ENCODE measurements at places on chromosomes 5 and 9.

GRCh38 chr5:153979028-153979783 is 59.5 kb downstream of the FAM114A2 start:
- DNase-seq, result no peak

GRCh38 chr5:133746834-133747233 is 134.5 kb upstream of the FSTL4 start:
- DNase-seq, result peak; percentile 47

DNA sequence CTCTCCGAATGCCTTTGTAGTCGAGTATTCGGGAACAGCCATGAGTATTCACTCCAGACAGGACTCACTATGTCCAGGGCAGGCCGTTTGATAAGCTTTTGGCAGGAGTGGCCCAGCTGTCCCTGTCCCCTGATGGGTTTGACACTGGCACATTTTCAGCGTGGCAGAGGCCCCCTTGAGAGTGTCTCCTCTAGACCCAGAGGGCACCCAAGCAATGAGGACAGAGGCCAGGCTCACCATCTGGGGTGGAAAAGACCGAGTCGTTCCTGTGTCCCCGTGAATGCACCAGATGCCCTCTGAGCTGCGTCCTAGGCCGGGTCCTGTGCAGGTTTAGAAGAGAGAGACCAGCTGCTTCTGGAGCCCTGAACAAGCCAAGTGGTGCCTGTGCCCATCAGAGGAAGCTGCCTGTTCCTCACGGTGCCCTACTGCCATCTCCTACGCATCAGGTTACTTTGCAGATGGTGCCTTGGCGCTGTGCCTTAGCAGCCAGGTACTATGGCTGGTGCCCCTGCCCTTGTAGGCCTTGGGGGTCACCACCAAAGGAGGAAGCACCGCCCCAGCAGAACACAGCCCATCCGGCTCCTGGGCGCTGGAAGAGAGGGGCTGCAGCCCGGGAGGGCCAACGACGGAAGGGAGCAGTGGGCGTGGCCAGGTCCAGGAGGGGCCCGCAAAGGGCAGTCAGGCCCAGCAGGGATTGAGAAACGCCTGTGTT is 42.4 kb downstream of the LRSAM1 start:
- no peak for DNase-seq

DNA sequence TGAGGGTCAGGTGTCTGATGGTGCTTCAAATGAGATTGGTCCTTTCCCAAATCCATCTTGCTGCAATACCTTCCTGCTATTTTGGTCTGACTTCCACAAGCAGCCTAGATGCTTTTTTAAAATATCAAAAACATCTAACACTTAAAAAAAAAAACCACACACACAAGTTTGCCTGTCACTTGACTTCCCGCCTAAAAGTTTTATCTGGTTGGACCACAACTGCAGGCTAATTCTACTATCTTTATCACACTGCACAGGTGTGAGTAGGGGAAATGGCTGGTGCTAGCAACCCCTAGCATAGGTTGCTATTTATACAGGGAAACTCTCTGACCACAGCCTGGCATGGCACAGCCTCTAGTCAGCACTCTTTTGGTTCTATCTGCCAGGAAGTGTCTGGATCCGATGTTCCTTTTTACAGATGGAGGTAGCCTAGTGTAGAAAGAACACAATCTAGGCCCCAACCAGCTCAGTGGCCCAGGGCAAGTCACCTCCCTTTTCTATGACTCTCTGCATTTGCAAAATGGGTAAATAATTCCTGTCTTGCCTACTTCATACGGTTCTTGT is at the start of gene HEMGN:
HEMGN (minus strand) TSS at position 92 of the 564 bp plus-strand sequence; CDS start at position 56, 36 bp downstream.
- DNase-seq, result peak; percentile 18

- DNase-seq, result no peak
Observed at GRCh38 chr9:10686943-10687342, 74.1 kb upstream of the PTPRD start.

DNA sequence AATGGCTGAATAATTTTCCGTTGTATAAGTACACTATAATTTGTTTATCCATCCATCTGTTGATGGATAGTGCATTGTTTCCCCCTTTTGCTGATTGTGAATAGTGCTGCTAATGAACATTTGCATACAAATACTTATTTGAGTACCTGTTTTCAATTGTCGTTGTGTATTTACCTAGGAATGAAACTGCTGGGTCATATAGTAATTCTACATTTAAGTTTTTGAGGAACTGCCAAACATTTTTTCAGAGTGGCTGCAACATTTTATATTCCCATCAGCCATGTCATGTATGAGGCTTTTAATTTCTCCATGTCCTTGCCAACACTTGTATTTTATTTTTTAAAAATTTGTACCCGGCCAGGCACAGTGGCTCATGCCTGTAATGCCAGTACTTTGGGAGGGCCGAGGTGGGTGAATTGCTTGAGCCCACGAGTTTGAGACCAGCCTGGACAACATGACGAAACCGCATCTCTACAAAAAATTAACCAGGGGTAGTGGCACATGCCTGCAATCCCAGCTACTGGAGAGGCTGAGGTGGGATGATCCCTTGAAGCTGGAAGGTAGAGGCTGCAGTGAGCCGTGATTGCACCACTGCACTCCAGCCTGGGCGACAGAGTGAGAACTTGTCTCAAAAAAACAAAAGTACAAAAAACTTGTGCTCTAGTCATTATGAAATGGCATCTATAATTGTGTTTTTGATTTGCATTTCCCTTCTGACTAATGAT is 2.2 kb upstream of the ANXA6 start:
- DNase-seq, result no peak

DNA sequence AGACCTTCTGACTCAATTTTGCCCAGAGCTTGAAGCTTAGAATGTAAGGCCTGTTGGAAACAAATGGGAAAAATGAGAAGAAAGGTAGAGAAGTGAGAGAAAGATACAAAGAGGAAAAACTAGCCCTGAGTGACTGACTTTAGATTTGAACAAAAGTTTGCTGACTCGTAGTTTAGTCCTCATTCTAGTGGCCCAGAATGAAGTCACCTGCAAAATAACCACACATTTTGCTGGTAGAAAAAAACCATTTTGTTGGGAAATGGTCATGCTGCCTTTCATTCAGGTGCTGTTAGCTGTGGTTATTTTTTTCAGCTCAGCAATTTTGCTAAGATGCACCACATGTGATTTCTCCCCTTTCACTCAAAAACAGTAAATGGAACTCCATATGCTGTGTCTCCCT is 98.9 kb downstream of the MRPS27 start:
- no peak for DNase-seq

DNA sequence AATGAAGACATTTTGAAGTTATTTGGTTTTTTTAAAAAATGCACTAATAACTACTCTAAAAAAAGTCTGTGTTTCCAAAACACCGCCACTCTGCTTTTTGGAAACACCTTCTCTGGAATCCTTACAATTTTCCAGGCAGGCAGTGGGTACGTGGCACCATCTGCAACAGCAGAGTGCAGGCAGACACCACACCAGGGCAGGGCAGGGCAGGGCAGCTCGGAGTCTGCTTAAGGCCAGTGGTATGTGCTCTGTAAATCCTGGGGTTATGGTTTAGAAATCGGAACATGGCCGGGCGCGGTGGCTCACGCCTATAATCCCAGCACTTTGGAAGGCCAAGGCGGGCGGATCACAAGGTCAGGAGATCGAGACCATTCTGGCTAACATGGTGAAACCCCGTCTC is 97.6 kb downstream of the TLE1 start:
- no peak for DNase-seq

GRCh38 chr9:7186175-7186574 is 428.4 kb downstream of the KDM4C start:
- DNase-seq, result no peak

DNA sequence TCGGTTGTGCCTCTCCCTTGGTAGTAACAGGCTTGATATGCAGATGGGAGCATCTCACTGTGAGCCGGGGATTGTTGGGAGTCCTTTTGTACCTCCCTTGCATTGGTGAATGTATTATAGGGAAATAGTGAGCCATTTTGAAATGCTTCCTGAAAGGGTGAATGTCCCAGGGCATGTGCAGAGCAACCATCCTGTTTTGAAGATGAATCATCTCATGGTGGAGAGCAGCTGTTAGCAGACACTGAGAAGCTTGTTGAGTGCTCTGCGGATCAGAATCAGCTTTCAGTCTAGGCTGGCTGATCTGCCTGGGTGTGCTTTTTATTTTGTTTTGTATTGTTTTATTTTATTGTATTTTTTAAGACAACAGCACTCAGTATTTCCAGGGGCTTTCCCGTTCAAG is 29.7 kb downstream of the SLC36A1 start:
- DNase-seq, result no peak

DNA sequence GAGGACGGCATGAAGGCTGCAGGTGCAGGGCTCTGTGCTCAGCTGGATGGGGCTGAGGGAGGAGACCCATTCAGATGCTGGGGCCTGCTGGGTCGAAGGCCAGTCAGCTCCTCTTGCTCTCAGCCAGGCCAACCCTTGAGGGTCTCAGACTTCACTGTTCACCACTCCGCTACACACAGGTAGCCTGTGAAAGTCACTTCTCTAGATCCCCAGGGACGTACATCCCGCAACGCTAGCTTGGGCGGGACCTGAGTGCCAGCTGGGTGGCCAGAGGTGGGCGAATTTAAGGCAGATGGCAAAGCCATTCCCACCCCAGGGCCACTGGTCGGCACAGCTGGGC is 42.2 kb upstream of the FCN1 start:
- no peak for DNase-seq

GRCh38 chr5:1502046-1502736 is 21.6 kb downstream of the LPCAT1 start:
- no peak for DNase-seq

GRCh38 chr9:114344692-114345091 is 15.0 kb downstream of the ORM2 start:
- no peak for DNase-seq

DNA sequence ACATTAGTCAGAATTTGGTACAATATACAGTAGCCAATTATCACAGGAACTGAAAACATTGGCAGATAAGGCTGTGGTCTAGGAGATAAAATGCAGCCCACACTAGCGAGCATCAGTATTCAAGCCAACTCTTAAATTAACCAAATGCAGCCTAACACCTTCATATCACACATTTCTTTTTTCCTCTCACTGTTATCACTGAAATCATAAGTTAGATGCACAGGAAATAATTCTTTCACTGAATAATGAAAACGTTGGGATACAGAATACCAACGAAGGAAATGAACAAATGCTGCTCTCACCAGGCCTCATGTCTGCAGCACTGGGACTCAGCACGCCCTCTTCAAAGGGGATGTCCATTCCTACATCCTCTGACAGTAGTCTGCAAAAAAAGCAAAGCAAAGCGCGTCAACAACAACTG is 109.1 kb upstream of the PCA3 start:
- DNase-seq, result no peak

DNA sequence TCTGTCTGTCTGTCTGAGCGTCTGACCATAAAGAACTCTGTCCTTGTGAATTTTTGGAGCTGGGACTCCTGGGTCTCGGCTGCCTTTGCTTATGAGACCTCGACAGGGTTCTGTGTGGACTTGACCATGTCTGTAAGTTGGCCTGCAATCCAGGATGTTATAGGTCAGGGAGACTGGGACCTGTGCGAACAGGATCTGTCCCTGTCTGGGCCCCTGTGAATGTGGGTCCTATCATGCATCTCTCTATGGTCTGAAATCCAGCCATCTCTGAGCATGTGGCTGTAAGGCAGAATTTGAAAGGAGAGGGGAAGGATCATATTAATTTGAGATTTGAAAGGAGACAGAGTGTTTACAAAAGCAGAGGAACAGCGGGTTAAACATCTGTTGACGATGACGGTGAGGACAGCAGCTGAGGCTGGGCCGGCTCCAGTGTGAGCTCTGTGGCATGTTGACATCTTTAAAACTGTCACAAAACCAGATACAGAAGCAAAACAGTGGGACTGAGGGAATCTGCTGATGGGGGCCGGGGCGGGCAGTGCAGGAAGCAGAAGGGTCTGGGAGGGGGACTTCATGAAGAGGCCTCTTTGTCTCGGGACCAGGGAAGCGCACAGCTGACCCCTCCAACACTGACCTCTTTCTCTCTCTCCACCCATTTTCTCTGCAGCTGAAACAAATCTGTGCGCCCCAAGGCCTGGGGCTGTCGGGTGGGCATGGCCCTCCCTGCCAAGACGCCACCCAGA is 19.1 kb upstream of the MVB12B start:
- DNase-seq, result no peak

- DNase-seq, result no peak
Observed at GRCh38 chr5:4662756-4663155, 477.4 kb upstream of the ADAMTS16 start.

DNA sequence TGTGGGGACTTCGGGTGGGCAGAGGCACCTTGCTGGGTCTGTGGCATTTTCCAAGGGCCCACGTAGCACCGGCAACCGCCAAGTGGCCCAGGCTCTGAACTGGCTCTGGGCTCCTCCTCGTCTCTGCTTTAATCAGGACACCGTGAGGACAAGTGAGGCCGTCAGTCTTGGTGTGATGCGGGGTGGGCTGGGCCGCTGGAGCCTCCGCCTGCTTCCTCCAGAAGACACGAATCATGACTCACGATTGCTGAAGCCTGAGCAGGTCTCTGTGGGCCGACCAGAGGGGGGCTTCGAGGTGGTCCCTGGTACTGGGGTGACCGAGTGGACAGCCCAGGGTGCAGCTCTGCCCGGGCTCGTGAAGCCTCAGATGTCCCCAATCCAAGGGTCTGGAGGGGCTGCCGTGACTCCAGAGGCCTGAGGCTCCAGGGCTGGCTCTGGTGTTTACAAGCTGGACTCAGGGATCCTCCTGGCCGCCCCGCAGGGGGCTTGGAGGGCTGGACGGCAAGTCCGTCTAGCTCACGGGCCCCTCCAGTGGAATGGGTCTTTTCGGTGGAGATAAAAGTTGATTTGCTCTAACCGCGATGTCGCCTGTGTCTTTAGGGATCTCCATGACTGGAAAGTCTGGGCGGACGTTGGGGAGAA is 5.8 kb downstream of the DPP7 start:
- DNase-seq, result no peak

DNA sequence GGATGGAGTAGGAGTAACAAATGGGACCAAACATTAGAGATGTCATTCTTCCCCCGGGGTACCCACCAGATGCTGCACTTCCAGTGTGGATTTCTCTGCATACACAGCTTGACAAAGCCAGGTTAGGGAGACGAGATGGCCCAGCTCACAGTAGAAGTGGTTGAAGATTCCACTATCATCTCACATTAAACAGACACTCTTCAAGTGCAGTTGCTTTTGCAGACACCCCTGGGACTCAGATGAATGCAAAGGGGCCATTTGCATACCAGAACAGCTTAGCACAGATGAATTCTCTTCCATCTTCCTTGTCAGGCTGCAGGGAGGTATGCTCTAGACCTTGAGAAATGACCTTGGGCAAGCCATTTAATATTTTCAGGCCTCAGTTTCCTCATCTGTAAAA is 12.6 kb upstream of the C5orf58 start:
- DNase-seq, result no peak

GRCh38 chr5:35538198-35538931 is 79.3 kb upstream of the SPEF2 start:
- DNase-seq, result no peak

Measured in activated naive CD8-positive, alpha-beta T cell treated with anti-CD3 and anti-CD28 coated beads, Interleukin-2, amount 50 U/mL, for 24 hours (primary cell).